SW480 (cell line): ENCODE measurements at places on chromosomes 4 and X.

DNA sequence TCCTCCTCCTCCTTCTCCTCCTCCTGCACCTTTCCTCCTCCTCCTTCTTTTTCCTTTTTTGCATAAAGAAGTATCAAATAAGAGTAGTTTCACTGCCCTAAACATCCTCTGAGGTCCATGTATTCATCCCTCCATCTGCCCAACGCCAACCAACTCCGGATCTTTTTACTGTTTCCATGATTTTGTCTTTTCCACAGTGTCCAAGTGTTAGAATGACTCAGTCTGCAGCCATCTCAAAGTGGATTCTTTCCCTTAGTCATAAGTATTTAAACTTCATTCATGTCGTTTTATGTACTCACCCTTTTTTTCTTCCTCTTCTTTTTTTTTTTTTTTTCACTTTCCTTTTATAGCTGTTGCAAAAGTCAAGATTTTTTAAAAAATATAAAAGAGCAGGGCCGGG is 12.9 kb downstream of the CSF2RA start:
- DNase-seq, result peak; percentile 29

DNA sequence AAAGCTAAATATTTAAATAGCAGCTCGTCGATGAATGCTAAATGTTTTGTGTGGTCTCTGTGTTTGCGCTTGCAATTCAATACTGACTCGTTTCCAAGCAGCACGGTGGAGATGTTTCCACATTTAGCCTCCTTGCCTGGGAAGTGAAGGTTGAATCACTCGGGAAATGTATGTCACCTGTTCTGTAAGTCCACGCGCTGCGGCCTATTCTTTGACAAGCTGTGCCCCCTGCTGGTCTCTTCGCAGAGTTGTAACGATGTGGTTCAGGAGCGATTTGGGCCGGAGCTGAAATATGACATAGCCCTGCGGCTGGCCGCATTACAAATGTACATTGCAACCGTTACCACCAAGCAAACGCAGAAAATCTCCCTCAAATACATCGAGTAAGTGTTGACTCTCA is 89.6 kb upstream of the PRPS2 start:
- DNase-seq, result peak; percentile 75

DNA sequence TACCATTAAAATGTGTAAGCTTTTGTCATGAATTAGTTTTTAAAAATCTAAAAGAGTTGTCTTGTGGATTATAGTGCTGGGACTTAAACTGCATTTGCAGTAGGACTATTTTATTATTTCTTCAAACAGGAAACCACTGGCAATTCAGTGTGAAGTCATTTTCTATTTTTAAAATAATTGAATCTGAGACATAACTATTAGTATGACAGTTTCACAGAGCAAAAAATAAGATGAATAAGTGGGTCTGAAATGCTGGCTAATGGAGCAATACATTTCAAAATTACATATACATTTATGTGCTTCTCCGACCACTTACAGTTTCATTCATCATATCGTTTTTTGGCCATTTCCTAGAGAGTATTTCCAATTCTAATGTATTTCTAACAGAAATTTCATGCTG is 75.3 kb upstream of the RAPGEF2 start:
- DNase-seq, result no peak

DNA sequence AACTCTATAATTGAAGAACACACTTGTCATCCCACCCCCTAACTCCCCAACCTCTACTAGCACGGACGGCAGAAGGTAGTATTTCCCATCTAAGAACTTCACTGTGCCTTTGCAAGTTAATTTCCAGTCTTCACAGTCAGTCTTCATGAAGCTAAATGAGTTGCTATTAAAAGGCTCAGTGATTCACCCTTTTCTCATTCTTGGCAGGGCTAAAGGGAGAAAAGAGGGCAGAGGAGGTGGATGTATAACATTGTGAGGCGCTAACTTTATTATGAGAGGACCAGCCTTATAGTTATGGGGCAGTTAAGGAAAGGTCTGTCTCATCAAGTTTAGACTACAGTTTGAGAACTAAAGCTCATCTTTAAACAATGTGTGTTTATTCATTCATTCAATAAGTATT is 161.0 kb upstream of the S100G start:
- no peak for DNase-seq

- DNase-seq, result no peak
Observed at GRCh38 chrX:129478516-129478915, 44.8 kb downstream of the SMARCA1 start.

DNA sequence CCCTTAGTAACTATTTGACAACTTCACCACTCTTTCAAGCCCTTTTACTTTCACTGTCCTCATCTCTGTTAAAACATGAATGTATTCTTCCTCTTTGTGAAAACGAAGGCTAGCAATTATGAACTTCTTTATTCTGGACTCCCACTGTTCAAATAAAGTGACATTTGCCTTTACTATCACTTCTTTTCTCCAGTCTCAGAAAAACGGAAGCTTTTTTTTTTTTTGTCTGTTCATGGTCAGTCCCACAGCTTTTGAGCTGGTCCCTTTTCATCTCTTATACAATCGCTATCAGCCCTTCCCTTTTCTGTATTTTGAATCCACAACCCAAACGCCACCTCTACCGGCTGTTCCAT is 327.7 kb downstream of the DKK2 start:
- DNase-seq, result no peak

GRCh38 chr4:99404595-99405287 is 30.4 kb downstream of the ADH7 start:
- DNase-seq, result peak; percentile 73

DNA sequence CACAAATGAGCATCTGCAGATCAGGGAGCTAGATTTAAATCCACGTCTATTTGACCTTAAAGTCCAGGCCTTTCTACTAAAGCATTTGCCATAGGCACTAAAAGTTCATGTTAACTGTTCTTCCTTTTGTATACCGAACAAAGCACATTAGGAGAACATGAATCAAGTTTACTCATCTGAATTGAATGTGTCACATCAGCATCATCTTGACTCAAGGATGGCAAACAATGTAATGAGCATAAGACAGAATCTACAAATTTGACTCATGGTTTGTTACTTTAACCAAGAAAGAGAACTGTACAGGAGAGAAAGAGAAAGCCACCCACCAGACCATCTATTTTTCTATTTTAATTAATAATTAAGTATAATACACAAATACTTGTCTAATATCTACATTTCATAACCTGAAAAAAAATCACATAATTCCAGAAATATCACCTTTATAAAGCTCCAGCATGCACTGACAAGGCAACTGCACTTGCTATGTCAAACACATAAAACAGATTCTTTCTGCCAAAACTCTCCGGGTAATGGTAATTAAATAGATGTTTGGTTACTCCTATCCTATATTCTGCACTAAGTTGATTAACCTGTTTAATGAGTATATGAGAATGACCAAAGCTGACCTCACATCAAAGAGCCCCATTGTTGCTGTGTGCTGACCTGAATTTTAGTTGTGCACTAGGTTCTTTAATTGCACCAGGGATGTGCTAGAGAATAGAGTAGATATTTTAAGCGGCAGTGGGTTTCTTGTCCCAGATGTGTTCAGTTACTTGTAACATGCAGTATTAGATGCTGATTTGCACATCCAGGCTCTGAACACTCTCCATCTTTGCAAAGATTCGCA is 42.5 kb upstream of the LEF1 start:
- DNase-seq, result no peak

DNA sequence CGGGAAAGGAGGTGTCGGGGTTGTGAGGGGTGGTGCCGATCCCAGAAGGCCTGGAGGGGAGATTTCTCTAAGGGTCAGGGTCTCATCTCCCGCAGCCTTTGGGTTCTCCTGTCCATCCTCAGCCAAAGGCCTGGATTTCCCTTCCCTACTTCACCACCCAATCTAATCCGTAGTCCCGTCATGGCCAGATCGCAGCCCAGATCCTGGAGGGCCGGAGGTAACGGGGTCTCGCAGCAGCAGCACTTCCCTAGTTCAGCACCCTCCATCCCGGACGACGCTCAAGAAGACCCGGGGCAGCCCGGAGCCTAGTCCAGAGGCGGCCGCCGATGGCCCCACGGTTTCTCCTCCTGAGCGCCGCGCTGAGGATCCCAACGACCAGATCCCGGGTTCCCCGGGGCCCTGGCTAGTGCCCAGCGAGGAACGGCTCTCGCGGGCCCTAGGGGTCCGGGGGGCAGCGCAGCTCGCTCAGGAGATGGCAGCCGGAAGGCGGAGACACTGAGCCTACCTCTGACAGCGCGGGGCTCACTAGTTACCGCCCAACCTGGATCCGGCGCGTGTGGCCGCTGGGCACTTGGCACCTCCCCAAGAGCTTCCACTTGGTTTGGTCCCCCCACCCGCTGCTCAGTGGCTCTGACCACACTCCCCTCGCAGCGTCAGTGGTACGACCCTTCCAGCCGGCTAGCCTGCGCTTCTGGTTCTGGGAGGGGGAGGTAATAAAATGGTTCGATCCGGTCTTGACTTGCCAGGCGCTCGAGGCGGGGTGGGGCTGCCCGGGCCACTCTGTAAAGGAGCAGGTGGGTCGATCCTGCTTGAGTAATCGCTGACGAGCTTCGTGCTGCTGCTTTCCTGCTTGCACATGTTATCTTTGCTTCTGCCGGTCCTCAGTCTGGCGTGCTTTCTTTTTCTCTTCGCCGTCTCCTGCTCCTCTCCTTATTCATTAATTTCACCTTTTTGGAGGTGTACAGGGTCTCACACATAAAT is 3.6 kb downstream of the MAGIX start:
- peak; percentile 95 for DNase-seq

GRCh38 chrX:154477891-154478477 is 1.1 kb downstream of the LAGE3 start:
- no peak for DNase-seq

DNA sequence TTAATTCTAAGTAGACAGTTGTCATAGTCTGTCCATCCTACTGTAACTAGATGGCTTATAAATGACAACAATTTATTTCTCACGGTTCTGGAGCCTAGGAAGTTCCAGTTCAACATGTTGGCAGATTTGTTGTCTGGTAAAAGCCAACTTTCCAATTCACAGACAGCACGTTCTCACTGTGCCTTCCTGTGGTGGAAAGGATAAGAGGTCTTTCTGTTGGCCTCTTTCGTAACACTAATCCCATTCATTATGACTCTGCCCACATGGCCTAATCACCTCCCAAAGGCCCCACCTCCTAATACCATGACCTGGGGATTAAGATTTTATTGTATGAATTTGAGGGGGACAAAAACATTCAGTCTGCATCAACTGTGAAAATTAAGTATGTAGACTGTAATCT is 83.2 kb downstream of the GALNTL6 start:
- no peak for DNase-seq
